ENCODE measurements at places on chromosomes 4 and X.

DNA sequence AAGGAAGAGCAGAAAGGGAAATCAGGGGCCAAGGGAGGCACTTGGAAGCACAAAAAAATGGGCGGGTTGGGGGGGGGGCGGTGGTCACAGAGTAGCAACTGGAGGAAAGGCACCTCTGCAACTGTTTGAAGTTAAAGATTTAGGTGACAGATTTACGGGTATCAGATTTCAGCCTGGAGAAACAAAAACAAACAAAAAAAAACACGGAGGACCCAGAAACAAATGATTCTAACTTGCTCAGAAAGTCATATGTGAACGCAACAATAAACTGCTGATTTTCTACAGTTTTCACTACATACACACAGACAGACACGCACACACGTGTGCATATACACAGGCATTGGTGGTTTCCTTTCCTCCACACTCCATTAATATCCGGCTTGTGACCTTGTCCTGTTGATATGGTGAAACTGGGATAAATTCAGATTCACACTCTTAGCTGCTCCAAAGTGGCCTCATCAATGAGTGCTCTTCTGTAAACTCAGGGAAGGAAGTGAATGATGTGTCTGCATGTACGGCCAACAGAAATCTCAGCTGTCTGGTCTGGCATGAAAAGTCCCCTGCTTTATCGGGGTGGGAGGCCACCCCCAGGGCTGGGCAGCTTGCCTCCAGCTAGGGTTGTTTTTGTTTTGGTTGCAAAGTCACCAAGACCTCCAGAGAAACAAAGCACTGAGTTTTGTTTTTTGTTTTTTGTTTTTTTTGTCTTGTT is 54.3 kb downstream of the CHST7 start:
- DNase-seq: no peak

DNA sequence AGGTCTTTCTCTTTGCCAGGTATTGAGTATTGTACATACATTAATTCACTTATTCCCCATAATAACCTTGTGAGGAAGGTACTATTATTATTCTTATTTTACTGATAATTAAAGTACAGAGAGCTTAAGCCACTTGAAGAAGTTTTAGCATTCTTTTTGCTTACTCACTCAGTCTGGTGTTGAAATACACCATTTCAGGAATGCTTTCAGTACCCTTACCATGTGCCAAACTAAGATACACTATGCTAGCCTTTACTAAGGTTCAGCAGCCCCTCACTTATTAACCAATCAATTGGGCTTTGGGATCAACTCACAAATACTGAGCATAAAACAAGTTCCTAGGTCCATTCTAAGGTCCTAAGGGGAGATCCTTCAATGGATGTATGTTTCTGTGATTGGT is 179.0 kb upstream of the FGF13 start:
- DNase-seq: no peak

DNA sequence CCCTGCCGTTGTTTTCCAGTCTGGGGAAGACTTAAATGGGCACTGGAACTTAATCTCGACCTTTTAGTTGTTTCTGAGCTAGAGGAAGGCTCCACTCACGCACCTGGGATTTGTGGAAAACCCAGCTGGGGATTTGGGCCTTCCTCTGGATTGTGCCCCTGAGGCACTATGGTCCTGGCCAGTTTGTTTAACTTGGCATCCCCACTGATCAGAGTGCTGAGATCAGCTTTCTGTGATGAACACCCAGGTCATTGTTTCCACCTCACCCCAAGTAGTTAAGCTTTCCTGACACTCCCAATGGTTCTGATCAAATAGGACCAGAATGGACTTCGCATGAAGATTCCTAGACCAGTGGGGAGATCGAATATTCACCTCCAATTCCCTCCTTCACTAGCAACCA is 20.5 kb upstream of the NAP1L5 start:
- no peak for DNase-seq

DNA sequence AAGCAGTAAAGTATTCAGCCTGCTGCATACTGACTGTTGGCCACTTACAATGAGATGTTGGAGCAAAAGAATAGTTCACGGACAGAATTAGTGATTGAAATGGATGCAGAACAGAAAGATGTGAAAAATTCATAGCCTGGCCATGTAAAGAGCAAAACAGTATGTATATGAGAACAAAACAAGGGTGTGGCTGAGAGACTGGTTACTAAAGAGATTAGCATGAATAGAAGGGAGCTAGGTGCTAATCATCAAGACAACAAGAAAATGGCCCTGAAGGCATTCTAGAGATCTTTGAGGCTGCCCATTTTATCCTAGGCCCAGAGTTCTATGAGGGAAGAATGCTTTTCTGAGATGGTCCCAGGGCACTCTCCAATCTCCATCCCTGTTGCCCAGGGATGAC is 208.5 kb downstream of the ARHGEF9 start:
- DNase-seq: no peak

GRCh38 chr4:8665406-8666360 is 73.1 kb downstream of the CPZ start:
- DNase-seq: no peak

Measured in stimulated activated CD8-positive, alpha-beta memory T cell treated with anti-CD3 and anti-CD28 coated beads, Interleukin-7, amount 100 ng/mL, for 4 hours (primary cell).